Ovary (tissue), 10 donors: ENCODE measurements at places on chromosomes 6 and 20. TPM values are rescaled to one million over a fixed set of nuclear protein-coding genes. Genes with fewer than 3 reads are reported as not detected.

DNA sequence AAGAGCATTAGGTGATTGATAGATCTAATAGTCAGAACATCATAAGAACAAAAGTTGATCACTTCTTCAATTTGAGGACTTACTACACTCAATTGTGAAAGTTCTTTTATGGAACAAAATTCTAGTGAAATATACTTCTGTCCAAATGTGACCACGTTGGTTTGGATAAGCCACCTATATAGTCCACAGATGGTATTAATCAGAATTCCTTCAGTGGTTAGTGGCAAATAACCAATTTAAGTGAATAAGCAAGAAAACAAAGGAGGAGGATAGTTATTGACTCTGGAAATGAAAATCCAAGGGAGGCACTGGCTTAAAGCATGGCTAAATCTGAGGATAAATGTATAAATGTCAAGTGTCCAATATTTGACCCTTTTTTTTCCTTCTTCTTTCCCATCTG, 268.5 kb upstream of the MARCKS start:
- DNase-seq = no peak

DNA sequence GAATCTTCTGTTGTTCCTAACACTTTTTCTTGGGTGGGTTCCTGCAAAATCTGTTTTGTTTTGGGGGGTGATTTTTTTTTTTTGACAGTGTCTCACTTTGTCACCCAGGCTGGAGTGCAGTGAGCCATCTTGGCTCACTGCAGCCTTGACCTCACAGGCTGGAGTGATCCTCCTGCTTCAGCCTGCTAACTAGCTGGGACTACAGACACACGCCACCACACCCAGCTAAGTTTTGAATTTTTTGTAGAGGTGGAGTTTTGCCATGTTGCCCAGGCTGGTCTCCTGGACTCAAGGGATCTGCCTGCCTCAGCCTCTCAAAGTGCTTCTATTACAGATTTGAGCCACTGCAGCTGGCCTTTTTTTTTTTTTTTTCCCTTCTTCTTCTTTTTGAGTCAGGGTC, 60.5 kb upstream of the SNAP91 start:
- DNase-seq = no peak

- no peak for DNase-seq
These were observed 295.5 kb downstream of the TAF4 start for GRCh38 chr20:61770113-61770585.

NRSN1 gene
- not detected for total RNA-seq

GRCh38 chr6:45677381-45678284, 299.9 kb upstream of the SUPT3H start:
- DNase-seq = no peak

TGM2 gene
- 52.8 TPM for total RNA-seq

GRCh38 chr6:88493717-88494116, 327.6 kb upstream of the CNR1 start:
- no peak for DNase-seq

GRCh38 chr20:2760297-2760951, 40.0 kb downstream of the CPXM1 start:
- no peak for DNase-seq

VSTM2L gene
- 1.6 TPM for total RNA-seq
